ENCODE measurements at places on chromosomes 1 and 21. TPM values are rescaled to one million over a fixed set of nuclear protein-coding genes. Genes with fewer than 3 reads are reported as not detected.

The GOLT1A gene
- not detected for total RNA-seq

The MPZ gene
- total RNA-seq = 1.5 TPM

The COL8A2 gene
- 2.3 TPM for total RNA-seq

The CHI3L1 gene
- total RNA-seq = under 0.01 TPM

The GABRD gene
- total RNA-seq = 1.0 TPM

The PLD5 gene
- total RNA-seq = not detected

All from dermis microvascular lymphatic vessel endothelial cell (primary cell).